AG20443 (cell line): ENCODE measurements at places on chromosomes 12 and 14.
A peak's percentile ranks its signal among the peaks of the same experiment; 100 is the strongest.

GRCh38 chr12:23662966-23663365, 286.5 kb downstream of the SOX5 start:
- no peak for DNase-seq

- DNase-seq, result no peak
Measured at GRCh38 chr14:28220391-28220790, 546.2 kb upstream of the FOXG1 start.

DNA sequence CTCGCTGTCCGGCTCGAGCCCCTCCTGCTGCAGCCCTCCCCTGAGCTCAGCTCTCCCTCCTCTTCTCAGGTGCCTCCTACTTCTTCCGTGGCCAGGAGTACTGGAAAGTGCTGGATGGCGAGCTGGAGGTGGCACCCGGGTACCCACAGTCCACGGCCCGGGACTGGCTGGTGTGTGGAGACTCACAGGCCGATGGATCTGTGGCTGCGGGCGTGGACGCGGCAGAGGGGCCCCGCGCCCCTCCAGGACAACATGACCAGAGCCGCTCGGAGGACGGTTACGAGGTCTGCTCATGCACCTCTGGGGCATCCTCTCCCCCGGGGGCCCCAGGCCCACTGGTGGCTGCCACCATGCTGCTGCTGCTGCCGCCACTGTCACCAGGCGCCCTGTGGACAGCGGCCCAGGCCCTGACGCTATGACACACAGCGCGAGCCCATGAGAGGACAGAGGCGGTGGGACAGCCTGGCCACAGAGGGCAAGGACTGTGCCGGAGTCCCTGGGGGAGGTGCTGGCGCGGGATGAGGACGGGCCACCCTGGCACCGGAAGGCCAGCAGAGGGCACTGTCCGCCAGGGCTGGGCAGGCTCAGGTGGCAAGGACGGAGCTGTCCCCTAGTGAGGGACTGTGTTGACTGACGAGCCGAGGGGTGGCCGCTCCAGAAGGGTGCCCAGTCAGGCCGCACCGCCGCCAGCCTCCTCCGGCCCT, 22.8 kb downstream of the MMP17 start:
- DNase-seq, result no peak

DNA sequence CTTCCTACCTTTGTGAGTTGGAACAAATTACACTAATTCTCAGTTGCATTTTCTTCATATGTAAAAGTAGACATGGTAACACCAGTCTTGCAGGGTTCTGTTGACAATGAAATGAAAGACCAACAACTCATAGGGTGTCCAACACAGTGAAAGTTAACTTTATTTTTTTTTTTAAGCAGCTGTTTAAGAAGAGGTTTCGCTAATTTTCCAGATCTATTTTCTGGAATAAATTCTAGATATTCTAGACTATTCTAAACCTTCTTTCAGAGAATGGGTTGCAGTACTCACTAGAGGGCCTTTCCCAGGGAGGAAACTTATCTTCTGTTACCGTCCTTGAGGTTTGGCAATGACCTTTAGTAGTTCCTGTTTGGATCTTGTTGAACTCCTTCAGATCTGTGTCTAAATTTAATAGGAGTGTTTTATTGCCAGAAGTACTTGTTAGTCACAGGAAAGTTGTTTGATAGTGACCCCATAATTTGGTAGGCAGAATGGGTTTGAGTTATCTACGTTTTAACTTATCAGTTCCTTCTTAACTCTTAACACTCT, 2.8 kb upstream of the ART4 start:
- DNase-seq, result no peak

- no peak for DNase-seq
Measured at GRCh38 chr12:19890024-19890423, 450.7 kb downstream of the AEBP2 start.

- DNase-seq, result no peak
Measured at GRCh38 chr12:98543701-98544100, 28.3 kb downstream of the TMPO start.

- DNase-seq, result peak; percentile 38
Measured at GRCh38 chr12:3655328-3655900, 97.5 kb downstream of the CRACR2A start.

GRCh38 chr12:53427905-53428594, 4.4 kb downstream of the AMHR2 start:
- peak; percentile 77 for DNase-seq

DNA sequence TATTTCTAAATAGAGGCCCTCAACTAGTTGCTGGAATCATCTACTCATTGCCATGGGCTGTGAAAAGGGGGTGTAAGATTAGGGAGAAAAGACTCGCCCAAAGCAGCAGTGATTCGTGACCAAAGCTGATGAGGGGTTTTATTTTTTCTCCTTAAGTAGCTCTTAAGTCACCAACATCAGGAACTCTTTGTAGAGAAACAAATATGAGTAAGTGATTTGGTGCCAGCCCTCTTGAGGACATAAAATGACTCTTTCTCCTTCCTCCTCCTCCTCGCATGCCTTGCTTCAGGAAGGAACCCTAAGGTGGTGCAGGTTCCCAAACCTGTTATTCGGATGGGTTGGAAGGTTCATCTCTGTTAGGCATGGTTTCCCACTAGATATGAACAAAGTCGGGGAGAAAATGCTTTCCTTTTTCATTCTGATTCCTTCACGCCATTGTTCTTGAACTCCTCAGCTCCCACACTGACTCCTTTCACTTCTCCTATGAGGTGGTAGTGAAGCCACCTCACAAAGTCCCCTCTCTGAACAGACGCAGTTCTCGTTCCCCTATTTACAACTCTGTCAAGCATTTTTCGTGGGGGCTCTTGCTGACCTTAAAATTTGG, 113.4 kb downstream of the ETV6 start:
- DNase-seq, result peak; percentile 18

GRCh38 chr12:40144023-40144422, 38.1 kb upstream of the SLC2A13 start:
- no peak for DNase-seq

DNA sequence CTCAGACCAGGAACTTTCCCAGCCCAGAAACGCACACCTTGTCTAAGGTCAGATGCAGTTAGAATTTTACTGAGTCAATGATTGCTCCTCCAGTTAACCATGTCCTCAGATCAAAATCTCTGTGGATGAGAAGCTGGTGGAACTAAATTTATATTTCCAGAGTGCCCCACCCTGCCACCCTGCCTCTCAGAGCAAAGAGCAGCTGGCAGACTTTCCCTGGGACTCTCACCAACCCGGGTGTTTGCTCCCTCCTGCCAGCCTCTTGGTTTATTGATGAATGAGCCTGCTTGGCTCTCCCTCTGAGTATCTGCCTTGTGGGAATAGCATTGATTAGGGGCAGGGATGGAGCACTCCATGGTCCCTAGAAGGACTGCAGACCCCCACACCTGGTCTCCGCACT, 5.9 kb upstream of the KRT1 start:
- no peak for DNase-seq

GRCh38 chr12:107558141-107558815, 127.3 kb upstream of the PWP1 start:
- DNase-seq, result no peak

- DNase-seq, result peak; percentile 81
Measured at GRCh38 chr14:23141706-23142444, 22.8 kb upstream of the CEBPE start.
